Endodermal cell (in vitro differentiated cells): ENCODE measurements at places on chromosomes 12 and 14.

- DNase-seq: no peak
These were observed 333.8 kb downstream of the PDZRN4 start for GRCh38 chr12:41521872-41522379.

DNA sequence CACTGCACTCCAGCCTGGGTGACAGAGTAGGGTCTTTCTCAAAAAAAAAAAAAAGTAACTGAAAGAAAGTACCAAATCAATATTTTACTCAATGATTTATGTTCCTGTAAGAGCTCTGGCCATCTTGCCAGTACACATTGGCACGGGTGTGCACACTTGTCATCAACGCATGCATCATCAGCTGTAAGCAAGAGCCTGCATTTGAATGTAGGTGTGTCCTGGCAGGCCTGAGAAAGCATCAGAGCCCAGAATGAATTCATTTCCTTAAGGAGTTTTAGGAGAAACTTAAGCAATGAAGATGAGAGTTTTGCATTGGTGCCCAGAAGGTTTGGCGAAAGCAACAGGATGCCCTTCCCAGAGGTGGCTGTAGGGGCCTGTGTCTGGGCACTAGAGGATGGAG, 88.5 kb upstream of the FZD10 start:
- no peak for DNase-seq

DNA sequence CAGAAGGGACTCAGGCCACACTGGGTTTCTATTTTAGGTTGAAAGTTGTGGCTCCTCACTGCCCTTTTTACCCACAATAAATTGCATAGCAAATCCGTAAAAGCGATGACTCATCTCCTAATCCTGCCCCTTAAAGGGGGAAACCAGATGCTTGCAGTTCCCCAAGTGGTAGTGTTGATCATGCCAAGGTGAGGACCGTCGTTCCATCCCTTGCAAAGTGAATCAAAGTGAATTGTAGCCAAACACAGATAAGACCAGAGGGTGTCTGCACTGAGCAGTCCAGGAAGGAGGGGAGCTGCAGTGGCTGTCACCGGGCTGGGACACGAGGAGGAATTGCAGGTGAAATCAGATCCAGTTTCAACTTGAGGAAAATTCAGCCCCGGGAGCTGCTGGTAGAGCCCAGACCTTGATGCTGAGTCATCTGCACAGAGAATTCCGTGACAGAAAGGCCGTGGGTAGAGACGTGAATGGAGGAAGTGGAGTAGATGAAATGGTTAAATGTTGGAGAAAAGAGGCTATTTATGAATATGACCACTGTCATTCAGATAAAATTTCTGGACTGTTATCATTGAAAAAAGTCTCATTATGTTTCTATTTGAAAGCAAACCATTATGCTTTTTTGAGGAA, 44.2 kb upstream of the MMP17 start:
- peak; percentile 83 for DNase-seq

- no peak for DNase-seq
These were observed 11.0 kb downstream of the WDR20 start for GRCh38 chr14:102150744-102151143.

GRCh38 chr12:78584695-78585094, 279.9 kb upstream of the SYT1 start:
- peak; percentile 88 for DNase-seq

- DNase-seq: no peak
These were observed 609.7 kb downstream of the SLC16A7 start for GRCh38 chr12:60205500-60205899.

GRCh38 chr12:91332302-91332701, 149.7 kb upstream of the DCN start:
- DNase-seq: no peak

DNA sequence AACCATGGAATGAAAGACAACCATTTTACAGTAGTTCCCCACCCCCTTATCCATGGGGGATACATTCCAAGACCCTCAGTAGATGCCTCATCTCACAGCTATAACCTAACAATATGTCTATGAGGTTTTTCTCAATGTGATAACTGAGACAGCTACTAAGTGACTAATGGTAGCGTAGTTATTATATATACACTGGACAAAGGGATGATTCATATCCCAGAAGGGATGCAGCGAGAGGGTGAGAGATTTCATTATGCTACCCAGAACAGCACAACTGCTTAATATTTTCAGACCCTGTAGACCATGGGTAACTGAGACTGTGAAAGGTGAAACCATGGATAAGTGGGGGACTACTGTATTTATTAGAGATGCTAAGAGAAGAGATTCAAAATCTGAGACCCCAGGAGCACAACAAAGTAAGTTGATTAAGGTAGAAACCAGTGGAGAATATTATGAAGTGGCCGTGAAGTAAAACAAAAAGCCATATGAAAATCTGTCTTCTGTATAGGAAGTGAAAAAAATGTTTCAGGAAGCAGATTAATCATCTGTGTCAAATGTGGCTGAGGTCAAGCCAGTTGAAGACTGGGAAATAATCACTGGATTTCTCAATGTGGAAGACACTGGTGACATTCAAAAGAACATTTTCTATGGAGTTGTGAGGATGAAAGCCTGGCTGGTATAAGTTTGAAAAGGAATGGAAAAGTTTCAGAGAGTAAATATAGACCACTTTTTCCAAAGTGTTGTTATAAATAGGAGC, 77.2 kb downstream of the RPL10L start:
- DNase-seq: no peak

DNA sequence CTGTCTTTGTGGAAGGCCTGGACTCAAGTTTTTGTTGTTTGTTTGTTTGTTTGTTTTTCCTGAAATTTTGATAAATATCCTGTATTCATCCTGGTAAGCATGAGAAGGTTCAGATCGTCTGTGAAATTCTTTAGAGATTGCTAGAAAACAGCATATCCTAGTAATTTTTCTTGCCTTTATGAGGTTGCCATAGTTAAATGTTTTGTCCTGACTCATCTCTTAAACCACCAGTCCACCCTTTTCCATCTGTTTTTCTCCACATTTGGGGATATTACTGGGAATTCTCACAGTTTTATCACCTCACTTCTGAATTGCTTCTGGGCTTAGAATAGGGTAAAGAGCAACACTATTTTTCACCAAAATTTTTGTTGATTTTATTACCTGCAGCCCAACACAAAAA, 248.3 kb downstream of the FBXL14 start:
- DNase-seq: no peak

DNA sequence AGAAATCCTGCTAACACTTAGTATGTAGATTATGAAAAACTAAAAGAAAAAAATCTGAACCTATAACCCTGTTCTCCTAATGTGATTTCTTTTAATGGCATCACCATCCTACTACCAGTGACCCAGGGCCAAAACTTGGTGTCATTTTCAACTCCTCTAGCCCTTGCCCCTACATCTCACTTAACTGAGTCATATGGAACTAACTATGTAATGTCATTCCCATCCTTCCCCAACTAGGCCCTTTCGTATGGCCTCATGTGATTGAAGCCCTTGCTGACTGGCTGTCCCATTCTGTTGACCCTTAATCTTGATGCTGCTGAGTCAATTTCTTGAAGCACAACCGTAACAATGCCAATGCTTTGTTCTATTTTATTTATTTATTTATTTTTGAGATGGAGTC, 7.6 kb downstream of the DMAC2L start:
- no peak for DNase-seq

DNA sequence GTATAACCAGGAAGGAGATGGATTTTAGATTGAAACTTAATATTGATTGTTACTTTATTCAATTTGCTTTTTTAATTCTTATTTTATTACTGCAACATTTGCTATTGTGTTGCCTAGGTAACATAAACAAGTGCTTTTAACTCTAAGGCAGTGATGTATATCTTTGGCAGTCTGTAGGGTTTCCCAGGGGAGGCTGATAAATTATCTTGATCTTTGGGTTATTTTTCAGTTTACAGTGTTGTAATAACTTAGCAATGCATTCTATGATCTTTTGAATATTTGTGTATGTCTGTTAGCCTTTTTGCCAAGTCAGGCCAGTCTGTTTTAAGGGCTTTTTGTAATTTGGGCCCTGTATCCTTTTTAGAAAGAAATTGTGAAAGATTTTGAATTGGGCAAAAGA, 7.8 kb upstream of the DTD2 start:
- DNase-seq: no peak

- DNase-seq: no peak
These were observed 137.3 kb upstream of the RTL1 start for GRCh38 chr14:101040538-101041442.

- no peak for DNase-seq
These were observed 2.4 kb upstream of the PDE6H start for GRCh38 chr12:14970473-14970872.

GRCh38 chr14:92154283-92154942, 32.6 kb downstream of the CPSF2 start:
- DNase-seq: no peak

DNA sequence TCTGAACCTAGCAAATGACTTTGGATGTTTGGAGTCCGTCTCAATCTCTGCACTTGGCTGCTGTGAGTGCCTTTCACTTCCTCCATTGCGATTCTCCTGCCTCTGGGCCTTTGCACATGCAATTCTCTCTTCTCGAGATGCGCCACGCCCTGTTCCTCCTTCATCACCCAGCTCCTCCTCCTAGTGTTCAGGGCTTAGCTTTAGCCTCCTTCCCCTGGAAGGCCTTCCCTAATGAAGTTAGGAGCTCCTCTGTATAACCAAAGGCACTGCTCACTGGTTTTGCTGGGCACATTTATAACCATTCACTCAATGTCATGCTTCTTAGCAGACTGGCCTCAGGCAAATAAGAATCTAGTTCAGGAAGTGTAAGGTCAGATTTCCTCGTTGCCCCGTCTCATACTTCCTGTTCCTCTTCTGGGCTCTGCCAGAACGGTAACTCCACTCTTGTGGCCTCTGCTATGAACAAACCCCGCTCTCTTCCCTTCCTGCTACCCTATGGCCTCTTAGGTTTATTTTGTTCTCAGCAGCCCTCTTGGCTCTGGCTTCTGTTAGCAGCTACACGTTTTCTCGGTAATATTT, 171.4 kb downstream of the CRADD start:
- DNase-seq: no peak

DNA sequence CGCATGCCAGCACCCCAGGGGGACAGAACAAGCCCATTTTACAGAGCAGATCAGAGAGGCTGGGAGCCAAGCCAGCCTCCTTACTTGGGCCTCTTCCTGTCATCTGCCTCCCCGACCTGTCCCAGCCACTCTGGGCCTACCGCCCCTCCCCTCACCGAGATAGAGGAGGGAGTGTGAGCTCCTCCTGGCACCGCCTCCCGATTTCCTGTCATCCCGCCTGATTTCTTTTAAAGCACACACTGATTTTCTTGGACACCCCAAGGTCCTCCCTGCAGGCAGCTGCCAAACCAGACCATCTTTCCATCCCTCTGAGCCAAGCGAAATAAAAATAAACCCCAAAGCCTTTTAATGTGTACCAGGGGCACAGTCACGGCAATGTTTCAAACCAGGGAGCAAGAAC, 108.4 kb downstream of the RFLNA start:
- no peak for DNase-seq

DNA sequence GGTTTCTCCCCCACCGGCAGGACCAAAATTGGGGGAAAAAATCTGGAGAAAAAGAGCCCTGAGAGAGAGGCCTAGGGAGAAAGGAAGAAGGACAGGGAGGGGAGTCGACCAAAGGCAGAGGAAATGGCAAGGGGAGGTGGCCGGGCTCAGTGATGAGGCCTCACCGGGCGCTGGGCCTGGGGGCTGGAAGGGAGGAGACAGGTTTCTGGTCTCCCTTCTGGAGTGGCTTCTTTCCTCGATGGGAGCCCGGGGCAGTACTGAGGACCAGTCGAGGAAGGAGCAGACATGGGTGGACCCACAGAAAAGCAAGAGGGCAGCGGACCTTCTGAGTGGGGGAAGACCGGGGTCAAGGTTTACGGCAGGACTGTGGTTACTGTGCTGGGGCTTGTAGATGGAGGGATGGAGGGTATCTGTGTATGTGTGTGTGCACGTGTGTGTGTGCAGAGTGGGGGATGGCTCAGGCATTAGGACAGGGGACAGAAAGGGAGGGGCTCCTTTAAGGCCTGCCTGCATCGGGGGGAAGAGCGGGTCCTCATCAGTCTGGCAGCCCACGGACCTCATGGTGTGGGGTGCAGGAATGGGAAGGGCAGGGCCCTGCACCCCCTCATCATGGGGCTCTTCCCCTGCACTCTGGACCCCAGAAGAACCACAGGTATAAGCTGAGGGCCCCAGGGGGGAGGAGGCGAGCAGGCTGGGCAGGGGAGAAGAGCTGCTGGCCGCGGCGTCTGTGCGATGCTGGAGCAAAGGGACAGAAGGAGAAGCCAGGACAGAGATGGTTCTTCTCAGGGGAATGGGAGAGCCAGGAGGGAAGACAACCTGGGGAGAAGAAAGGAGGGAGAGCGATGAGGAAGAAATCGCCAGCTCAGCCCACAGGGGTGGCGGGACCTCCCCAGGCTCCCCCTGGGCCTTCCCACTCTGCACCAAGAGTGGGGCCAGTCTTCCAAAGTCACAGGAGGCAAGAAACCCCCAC, 15.1 kb upstream of the RPLP0 start:
- DNase-seq: no peak

GRCh38 chr12:57751432-57751787, 700 bp downstream of the CDK4 start:
- DNase-seq: no peak

GRCh38 chr14:87992346-87992717, 650 bp downstream of the GALC start:
- DNase-seq: no peak

GRCh38 chr14:91369628-91370445, 47.8 kb downstream of the CCDC88C start:
- DNase-seq: no peak

GRCh38 chr12:15769586-15769985, 19.6 kb downstream of the EPS8 start:
- no peak for DNase-seq

- no peak for DNase-seq
These were observed 3.7 kb downstream of the OR10G2 start for GRCh38 chr14:21631084-21631483.

DNA sequence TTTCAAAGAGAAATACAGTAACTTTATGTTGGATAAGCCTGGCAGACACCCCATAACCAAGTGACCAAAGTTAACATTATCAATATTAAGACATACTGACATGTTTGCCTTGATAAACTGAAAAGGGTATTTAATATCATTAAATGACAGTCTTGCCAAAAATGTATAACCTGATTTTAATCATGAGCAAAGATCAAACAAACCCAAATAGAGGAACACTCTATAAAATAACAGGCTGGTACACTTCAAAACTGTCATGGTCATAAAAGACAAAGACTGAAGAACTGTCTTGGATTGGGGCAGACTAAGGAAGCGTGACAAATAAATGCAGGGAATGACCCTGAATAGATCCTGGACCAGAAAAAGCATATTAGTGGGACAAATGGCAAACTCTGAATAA, 64.0 kb downstream of the AKAP6 start:
- DNase-seq: no peak

DNA sequence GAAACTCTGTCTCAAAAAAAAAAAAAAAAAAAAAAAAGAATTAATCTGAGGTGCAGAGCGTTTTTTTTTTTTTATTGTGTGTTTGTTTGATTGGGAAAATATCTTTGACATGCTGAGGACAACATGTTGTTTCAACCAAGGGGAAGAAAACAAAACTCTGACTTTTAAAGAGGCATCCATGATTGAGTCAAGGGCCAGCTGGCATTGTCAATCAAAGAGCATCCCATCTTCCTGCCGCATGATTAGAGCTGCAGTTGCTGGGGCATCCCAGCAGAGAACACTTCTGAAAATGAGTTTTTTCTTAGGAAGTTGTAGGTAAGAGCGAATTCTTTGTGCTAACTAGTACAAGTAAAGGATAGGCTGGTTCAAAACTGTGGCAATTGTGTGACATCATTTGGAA, 200.9 kb upstream of the DAAM1 start:
- no peak for DNase-seq
